ENCODE measurements at places on chromosomes 7 and 10.
A peak's percentile ranks its signal among the peaks of the same experiment; 100 is the strongest.

GRCh38 chr10:97898429-97898828 lies 48.8 kb downstream of the GOLGA7B start:
- DNase-seq = no peak
- H3K4me3 ChIP-seq = no peak overlapping the region
- H3K36me3 ChIP-seq = no peaks in the 10 kb centered on the region
- H3K27ac ChIP-seq = no peak overlapping the region
- H3K4me1 ChIP-seq = peaks cover 3% of the 10 kb centered on the region

- DNase-seq = no peak
- peaks cover 2% of the 10 kb centered on the region for H3K4me1 ChIP-seq
- no peaks in the 10 kb centered on the region for H3K36me3 ChIP-seq
- H3K27me3 ChIP-seq = peaks cover 20% of the 10 kb centered on the region
Measured at GRCh38 chr7:155543011-155543876, 3.1 kb downstream of the CNPY1 start.

DNA sequence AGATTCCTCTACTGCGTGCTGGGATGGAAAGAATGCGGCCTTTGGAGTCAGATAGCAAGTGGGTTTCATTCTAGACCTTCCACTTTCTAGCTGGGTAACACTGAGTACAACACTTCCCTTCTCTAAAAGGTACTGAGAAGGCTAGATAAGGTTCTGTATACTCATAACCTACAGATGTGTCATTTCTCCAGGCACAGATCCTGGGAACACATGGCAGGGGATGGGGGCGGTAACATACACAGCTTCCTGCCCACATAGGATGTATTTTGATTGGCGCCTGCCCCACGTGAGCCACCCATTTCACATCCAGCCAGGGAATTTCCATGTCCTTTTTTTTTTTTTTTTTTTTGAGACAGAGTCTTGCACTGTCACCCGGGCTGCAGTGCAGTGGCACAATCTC lies 31.8 kb downstream of the KLRG2 start:
- H3K36me3 ChIP-seq = no peaks in the 10 kb centered on the region
- H3K27me3 ChIP-seq = no peaks in the 10 kb centered on the region
- H3K27ac ChIP-seq = no peak overlapping the region
- no peak for DNase-seq

GRCh38 chr7:152435384-152436110 lies at the start of gene KMT2C:
TSS of gene KMT2C (minus strand) at chr7:152436003. CDS start at chr7:152435786, 217 bp downstream.
- peak within 1 kb of the TSS; percentile 89 for H3K4me3 ChIP-seq
- no peaks in the 10 kb centered on the region for H3K36me3 ChIP-seq
- peaks cover 5% of the 10 kb centered on the region for H3K4me1 ChIP-seq
- peak within 1 kb of the TSS; percentile 81 for H3K27ac ChIP-seq
- no peaks in the 10 kb centered on the region for H3K27me3 ChIP-seq

GRCh38 chr7:87934699-87935383 lies 790 bp downstream of the ADAM22 start:
- no peak overlapping the region for H3K27ac ChIP-seq
- H3K36me3 ChIP-seq = no peaks in the 10 kb centered on the region
- peaks cover 11% of the 10 kb centered on the region for H3K4me1 ChIP-seq
- peak; percentile 42 for DNase-seq
- H3K4me3 ChIP-seq = peak overlapping the region; percentile 78

DNA sequence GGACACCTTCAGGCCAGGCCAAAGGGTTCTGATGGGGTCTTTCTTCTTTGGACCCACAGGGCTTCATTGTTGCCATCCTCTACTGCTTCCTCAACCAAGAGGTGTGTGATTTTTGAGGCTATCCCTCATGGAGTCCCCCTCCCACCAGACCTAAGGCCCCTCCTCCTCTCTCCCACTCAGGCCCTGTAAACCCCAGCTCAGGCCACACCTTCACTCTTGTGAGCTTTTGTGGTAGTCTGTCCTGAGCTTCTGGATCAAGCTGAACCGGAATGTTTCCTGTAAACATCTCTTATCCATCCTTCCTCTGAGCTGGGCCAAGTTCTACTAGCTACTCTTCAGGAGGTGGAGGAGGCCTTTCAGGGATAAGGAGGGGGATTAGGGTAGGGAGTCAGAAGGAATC lies 13.5 kb downstream of the GHRHR start:
- H3K36me3 ChIP-seq = no peaks in the 10 kb centered on the region
- peaks cover 48% of the 10 kb centered on the region for H3K27me3 ChIP-seq
- peaks cover 10% of the 10 kb centered on the region for H3K4me1 ChIP-seq

DNA sequence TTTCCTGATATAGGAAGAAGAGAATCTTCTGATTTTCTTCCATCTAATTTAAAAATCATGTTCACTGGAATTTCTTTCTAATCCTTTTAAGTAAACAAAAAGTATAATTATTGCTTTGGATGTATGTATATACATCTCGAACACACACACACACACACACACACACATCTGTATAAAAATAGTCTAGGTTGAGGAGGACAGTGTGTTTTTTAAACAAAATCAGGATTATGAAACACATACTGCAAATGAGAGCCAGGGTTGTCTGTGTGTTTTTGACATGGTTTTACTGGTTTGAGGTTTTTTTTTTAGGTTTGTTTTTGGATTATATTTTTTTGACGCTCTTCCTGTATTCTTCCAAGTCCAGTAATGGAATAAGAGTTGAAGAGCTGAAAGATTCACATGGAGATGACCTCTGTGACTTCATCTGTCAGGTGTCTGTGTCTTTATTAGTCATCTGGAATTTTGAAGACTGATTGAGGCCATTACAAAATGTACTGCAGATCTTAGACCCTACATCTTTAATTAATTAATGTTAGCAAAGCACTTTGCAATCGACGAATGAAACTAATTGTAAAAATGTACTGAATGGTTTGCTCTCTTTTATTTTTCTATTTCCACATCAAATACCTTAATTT lies 237.1 kb downstream of the SUGCT start:
- H3K4me3 ChIP-seq = no peak overlapping the region
- H3K36me3 ChIP-seq = no peaks in the 10 kb centered on the region
- DNase-seq = no peak
- no peaks in the 10 kb centered on the region for H3K27me3 ChIP-seq

- peaks cover 13% of the 10 kb centered on the region for H3K27me3 ChIP-seq
- peak overlapping the region; percentile 82 for H3K27ac ChIP-seq
- no peaks in the 10 kb centered on the region for H3K36me3 ChIP-seq
- peak; percentile 75 for DNase-seq
- H3K4me1 ChIP-seq = peaks cover 20% of the 10 kb centered on the region
- H3K4me3 ChIP-seq = no peak overlapping the region
Measured at GRCh38 chr10:121527690-121528089, 70.6 kb downstream of the FGFR2 start.

- H3K27ac ChIP-seq = no peak overlapping the region
- H3K4me3 ChIP-seq = no peak overlapping the region
- no peaks in the 10 kb centered on the region for H3K4me1 ChIP-seq
- DNase-seq = no peak
Measured at GRCh38 chr7:30367561-30367960, 83.2 kb downstream of the ZNRF2 start.

DNA sequence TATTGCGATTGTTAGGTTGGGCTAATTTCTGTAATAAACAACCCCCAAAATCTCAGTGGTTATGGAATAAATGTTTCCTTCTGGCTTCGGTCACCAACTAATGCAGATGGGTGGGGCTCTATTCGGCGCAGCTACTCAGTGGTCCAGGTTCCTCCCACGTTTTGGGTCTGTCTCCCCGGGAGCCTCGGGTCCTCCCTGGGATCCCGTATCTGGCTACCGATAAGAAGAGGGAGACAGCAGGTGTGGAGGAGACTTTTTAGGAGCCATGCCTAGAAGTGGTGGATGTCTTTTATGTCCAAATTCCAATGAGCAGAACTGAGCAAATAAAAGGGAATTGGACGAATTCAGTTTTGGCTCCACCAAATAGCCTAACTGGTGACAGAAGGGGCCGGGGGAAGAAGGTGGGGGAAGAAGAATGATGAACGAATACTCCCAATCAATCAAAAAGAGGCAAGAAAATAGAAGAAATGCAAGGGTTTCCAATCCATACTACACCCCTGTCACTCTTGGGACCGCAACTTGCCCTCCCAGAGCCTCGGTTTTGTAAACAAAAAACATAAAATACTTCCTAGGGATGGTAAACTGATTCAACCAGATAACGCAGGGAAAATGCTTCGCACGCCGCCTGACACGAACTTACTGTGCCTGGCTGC lies 498 bp upstream of the C10orf53 start:
- no peak for DNase-seq
- H3K36me3 ChIP-seq = no peaks in the 10 kb centered on the region
- peaks cover 25% of the 10 kb centered on the region for H3K27me3 ChIP-seq
- H3K4me1 ChIP-seq = peaks cover 5% of the 10 kb centered on the region

DNA sequence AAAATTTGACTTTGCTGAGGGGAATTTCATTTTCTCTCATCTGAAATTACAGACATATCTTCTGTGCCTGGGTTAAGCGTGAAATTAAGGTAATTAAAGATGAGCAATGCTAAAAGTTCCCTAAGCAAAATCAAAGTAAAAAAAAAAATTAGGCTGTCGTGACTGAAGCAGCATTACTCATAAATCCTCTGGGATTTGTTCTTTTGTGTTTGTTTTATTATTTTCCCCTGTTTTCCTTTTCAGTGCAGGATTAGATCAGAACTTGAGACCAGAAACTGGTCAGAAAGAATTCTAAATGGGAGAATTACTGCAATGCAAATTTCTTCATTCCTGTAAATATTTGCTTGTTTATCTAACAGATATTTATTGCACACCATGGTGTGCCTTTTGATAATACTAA lies 141.4 kb upstream of the BET1 start:
- H3K27ac ChIP-seq = no peak overlapping the region
- H3K27me3 ChIP-seq = no peaks in the 10 kb centered on the region
- DNase-seq = peak; percentile 67

DNA sequence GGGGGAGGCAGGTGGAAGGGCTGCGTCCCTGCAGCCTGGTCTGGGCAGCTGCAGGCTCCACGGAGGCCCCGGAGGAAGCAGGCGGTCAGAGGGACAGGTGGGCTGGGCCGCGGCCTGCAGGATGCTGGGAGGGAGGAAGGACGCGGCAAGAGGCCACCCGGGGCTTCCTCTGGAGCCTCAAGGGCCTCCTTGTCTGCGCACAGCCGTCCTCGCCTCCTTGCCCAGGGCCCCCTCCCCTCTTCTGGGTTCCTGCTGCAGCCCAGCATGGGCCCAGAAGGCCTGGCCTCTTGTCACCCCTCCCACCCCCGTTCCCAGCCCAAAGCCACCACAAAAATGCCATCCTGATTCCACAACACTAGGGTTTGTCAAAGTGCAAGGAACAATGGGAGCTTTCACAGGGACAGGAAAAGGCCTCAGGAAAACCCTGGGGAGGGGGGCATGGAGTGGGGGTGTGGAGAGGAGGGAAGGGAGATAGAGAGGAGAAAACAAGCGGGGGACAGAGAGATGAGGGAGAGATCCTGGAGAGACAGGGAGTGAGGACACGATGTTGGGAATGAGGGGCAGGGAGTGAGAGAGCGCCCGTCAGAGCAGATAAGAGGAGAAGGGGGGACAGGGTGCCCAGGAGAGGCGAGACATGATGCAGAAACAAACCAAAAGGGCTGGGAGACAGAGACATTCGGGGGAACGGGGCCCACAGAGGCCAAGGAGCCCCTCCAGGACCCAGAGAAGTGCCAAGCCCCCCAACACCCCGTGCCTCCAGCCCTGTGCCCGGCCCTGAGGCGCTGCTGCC lies 41.8 kb downstream of the ZCCHC24 start:
- H3K27ac ChIP-seq = peak overlapping the region; percentile 84
- DNase-seq = peak; percentile 56
- peaks cover 90% of the 10 kb centered on the region for H3K4me1 ChIP-seq

DNA sequence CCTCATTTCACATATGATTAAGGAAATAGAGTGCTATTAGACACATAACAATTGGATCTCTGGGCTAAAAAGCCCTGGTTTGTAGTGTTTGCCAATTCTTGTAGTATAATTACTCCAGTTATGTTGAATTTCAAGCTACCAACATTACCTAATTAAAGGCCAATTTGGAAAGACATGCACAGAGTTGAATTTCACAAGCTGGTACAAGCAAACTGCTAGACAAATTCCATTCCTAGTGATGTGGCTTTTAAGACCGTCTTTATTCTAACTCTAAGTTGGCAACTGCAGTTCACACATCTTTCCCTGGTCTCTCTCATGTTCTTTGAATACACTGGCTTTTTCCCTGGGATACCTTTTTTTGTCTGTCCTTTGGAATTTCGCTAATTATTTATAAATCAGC lies 384.1 kb upstream of the CNTNAP2 start:
- no peaks in the 10 kb centered on the region for H3K27me3 ChIP-seq
- H3K36me3 ChIP-seq = no peaks in the 10 kb centered on the region
- no peak for DNase-seq
- no peaks in the 10 kb centered on the region for H3K4me1 ChIP-seq
- no peak overlapping the region for H3K4me3 ChIP-seq
- H3K27ac ChIP-seq = no peak overlapping the region

GRCh38 chr10:78849731-78850130 lies 219.0 kb upstream of the ZMIZ1 start:
- no peak for DNase-seq
- no peak overlapping the region for H3K4me3 ChIP-seq
- H3K27me3 ChIP-seq = peaks cover 12% of the 10 kb centered on the region
- no peaks in the 10 kb centered on the region for H3K4me1 ChIP-seq
- H3K36me3 ChIP-seq = no peaks in the 10 kb centered on the region

DNA sequence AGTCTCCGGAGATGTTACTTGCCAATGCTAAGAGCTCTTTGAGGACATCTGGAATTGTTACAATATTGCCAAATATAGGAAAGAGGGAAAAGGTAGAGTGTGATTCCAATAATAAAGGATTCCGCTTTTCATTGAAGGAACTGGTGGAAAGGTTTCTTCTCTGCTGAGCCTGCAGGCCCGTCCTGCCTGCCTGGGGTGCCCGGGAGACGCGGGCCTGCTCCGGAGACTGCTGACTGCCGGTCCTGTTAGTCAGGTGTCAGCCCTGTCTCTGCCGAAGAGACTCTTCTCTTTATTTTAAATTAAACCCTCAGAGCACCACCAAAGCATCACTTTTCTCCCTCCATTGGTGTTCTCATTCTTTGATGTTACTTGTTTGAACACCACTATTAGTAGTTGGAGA lies 2.2 kb downstream of the EGFR start:
- no peaks in the 10 kb centered on the region for H3K27me3 ChIP-seq
- H3K4me1 ChIP-seq = peaks cover 18% of the 10 kb centered on the region
- peaks cover 10% of the 10 kb centered on the region for H3K36me3 ChIP-seq
- H3K4me3 ChIP-seq = peak overlapping the region; percentile 88

DNA sequence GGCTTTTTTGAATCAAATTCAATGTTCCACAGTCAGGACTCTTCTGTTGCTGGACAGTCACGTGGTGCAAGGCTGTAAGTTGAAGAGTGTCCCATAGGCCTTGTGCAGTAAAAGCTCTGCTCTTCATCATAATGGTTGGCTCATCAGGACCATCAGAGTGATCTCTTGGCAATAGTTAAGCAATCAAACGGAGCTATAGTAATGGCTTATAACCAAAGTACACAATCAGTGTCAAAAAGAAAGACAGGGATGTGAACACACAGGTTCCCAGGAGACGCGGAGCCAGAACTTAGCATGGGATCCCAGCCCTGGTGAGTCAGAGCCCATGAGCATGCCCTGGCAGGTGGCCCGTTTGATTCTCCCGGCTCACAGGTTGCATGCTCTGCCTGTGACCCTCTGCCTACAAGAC lies 10.8 kb upstream of the GPNMB start:
- H3K4me1 ChIP-seq = peaks cover 1% of the 10 kb centered on the region
- H3K4me3 ChIP-seq = no peak overlapping the region
- DNase-seq = no peak
- no peak overlapping the region for H3K27ac ChIP-seq
- no peaks in the 10 kb centered on the region for H3K36me3 ChIP-seq
